NCI-H2107 (cell line): ENCODE measurements at places on chromosomes 16 and 17.

DNA sequence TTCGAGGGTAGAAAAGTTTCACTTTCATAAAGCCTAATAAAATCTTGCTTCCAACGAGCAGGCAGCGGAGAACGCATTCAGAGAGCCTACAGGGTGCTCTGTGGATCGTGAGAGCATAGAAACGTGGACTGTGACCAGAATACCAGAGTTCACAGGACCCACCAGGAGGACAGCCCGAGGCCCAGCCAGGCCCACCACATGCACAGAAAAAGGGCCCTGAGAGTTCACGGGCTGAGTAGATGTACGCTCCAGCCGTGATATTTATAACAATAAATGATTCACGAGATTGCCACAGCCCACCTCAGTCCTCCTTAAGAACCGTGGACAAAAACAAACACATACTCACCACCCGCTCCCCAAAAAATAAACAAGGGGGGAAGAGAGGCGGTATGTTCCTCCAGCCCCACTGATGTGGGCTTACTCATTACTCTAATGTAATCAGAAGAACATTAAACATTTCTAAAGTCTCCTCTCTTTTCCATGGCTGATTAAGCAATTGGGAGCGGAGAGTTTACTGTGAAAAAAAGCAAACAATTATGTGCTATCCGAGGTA is 207.2 kb downstream of the C16orf78 start:
- DNase-seq = no peak

GRCh38 chr17:30557916-30558685 is 80.9 kb downstream of the GOSR1 start:
- DNase-seq = no peak

DNA sequence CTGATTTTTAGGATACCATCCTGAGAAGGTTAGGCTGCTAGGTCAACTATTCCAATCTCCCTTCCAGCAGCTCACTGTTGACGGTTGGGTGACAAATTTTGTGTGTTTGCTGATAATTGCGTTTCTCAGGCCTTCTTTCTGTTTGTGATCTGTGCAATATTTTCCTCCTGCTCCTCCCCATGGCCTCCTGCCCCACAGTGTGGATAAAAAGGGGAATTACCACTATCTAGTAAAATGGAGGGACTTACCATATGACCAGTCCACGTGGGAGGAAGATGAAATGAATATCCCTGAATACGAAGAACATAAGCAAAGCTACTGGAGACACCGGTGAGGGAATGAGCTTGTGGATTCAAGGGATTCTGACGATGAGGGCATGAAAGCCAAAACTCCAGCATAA is 9.2 kb downstream of the CHD3 start:
- no peak for DNase-seq

DNA sequence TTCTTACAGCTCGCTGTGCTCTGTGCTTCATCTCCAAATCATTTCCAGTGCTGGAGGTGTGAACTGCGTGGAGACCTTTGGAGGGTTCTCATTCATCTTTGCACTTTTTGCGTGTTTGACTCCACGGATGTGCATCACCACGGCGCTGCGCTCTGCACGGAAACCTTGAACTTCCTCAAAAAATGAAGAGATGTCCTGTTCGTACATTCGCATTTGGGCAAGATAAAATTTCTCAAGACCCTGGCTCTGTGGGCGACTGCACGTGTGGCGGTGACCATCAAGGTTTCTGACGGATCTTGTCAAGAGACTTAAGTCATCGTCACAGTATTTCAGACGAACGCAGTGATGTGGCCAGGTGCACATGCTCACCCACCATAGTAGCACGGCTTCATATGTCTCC is 10.3 kb upstream of the PVALEF start:
- DNase-seq = no peak

- DNase-seq = no peak
Measured at GRCh38 chr17:14737984-14738651, 437.2 kb downstream of the HS3ST3B1 start.

DNA sequence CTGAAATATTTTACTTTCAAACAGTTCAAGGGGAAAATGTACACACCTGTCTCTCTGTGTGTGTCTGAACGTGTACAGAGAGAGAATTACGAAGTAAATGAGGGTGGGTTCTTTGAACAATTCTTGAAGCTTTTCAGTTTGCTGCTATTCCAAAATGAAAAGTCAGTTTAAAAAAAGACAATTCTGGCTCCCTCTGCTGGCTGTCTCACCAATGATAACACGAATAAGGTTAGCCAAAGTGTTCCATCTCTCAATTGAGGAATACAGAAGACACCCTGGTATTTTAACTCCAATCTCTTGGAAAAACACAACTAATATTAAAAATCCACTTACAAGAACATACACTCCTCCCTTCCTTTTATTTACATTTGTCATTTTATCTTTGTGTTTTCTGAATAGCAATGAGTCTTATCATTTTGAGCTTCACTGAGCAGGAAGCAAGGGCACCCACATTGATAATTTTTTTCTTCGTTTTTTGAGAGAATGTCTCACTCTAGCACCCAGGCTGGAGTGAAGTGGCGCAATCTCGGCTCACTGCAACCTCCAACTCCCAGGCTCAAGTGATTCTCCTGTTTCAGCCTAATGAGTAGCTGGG is 20.5 kb downstream of the EFTUD2 start:
- DNase-seq = no peak

- no peak for DNase-seq
Measured at GRCh38 chr16:9407206-9407758, 315.8 kb downstream of the HAPSTR1 start.

DNA sequence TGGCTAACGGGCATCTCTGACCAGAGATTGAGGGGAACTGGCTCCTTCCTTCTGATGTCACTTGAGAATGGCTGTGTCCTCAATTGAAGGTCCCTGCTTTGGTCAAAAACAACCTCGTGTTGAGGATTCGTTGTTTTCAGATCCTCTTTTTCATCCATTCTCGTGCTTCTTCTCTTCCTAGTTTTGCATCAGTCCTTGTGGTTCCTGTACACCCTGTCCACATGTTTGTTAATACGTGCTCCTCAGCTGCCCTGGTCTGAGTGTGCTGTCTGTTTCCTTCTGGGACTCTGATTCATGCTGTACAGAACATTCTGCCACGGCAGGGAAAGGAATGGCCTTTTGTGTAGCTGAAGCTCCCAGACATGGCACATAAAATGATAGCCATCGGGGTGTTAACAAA is 863.2 kb upstream of the GOT2 start:
- DNase-seq = no peak
